ENCODE measurements at places on chromosomes 2 and 18. TPM values are rescaled to one million over a fixed set of nuclear protein-coding genes. Genes with fewer than 3 reads are reported as not detected.

DNA sequence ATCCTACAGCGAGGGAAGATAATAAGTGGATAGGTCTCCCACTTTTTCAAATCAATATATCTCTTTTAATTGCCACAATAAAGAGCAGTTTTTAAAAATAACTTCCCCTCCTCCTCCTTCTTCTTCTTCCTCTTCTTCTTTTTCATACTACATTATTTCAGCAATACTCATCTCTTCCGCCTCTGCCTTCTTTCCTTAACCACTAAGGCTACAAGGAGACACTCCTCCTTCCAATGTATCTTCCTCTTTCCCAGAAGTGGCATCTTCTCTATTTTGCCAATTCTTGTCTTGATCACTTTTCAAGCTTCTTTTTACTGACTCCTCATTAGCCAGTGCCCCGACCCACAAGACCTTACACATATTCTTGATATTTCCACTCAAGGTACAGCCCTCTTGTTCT is 546.6 kb upstream of the CHAC2 start:
- no peak for DNase-seq

ZAP70 gene
- total RNA-seq = 4.8 TPM

DNA sequence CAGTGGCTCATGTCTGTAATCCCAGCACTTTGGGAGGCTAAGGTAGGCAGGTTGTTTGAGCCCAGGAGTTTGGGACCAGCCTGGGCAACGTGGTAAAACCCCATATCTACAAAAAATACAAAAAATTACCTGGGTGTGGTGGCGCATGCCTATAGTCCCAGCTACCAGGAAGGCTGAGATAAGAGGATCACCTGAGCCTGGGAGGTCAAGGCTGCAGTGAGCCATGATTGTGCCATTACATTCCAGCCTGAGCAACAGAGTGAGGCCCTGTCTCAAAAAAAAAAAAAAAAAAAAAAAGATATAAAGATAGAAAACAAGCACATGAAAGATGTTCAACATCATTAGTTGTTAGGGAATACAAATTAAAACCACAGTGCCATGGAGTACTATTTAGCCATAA is 65.3 kb upstream of the UGP2 start:
- DNase-seq = no peak

GRCh38 chr2:240598311-240598911 is 11.9 kb downstream of the CAPN10 start:
- no peak for DNase-seq

DNA sequence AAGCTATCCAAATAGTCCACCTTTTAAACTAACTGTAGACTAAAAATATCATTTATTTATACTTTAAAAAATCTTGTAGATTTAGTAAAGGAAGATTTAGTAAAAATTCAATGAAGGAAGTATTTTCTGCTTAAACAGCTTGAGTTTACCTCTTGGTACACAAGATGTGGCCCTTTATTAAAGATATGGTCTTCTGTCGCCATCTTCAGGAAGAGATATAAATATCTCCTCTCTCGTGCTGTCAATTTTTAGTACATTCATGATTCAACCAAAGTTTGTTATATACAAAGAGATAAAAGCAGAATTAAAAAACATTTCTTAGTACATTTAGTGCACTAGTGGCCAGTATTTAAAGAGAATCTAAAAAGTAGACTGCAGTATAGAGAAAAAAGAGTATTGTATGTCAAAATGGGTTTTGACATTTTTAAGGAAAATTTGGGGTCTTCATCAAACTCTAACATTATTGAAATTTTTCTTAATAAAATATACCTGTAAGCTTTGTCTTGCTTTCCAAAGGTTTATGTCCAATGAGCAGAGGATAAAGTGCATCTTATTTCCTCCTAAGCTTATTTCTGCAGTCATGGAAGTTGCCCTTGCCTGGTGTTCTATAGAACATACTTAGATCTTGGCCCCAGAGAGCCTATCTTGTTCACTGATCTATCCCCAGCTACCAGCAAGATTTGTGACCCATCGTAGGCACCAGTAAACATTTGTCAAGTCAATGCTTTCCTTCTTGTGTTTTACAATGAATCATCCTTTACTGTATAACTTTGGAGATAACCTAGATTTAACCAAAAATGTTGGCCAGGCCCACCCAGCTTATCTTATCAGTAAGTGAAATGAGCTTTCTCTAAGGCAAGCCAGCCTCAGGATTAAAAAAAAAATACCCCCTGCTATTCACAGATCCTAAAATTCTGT is 18.5 kb upstream of the EML6 start:
- DNase-seq = no peak

G6PC2 gene
- not detected for total RNA-seq

DNA sequence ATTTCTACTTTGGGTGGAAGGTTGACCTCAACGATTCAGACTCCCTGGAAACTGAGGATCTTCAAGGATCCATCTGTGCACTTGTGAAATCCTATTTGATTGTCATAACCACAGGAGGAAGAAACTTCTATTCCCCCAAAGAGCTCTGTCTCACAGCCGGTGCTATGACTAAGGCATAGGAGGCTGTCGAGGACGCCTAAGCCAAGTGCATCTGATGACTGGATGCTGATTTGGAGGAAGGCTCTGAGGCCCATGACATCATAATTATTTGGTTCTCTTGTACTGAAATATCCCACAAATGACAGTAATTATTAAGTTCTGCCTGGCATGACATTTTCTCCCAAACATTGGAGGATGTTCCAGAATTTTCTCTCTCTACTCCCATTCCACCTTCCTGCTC is 13.8 kb upstream of the KCNF1 start:
- DNase-seq = no peak

CLEC4F gene
- not detected for total RNA-seq

IL37 gene
- not detected for total RNA-seq

DNA sequence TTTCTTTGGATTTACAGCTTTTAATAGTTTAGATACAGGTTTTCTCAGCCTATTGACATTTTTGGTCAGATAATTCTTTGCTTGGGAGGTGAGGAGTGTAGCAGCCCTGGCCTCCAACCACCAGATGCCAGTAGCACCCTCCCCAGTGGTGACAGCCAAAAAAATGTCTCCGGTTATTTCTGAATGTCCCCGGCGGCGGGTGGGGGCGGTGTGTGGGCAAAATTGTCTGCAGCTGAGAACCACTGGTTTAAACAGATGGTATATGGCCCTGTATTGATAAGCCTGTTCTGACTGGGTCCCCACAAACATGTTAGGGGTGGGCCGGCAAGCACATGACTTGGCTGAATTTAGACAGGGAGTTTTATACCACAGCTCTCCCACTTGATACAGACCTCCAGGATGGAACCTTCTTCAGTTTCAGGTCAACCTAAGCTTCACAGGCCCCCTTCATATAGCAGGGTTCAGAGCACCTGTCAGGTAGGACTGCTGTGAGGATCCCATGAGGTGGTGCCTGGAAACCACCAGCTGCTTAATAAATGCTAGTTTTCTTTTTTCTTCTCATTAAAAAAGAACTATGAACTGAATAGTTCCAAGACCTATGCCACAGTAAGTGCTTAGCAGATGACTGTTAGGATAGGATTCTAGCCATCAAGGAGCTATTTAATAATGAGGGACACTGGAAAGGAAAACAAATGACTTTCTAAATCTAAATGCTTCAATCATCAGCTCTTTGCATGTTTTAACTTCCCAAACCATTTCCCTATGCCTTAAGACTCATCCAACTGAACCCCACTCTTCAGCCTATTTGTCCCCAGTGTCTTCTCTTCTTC is 18.1 kb downstream of the LPIN2 start:
- DNase-seq = peak; percentile 47

DNA sequence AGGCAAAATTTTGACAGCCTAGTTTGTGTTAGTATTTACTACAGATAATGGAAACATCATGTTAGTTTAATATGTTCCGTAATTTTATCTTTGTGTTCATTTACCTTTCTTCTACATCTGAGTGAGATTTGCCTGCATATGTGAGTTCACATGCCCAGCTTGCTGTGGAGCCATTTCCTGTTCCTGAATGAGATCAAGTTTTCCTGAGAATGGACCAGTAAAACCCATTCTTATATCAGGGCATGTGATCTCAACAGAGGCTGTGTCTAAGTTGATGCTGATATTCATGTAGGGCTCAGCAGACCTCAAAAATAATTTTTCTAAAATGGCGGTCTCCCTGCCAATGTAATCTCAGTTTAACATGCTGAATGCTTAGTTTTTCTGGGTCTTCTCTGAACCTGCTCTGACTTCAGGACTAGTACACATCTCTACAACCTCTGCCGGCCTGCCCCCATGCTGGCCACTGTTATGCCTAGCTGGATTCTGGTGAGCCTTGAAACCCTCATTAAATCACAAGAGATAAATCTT is 1.0 kb downstream of the IL1A start:
- DNase-seq = no peak

GRCh38 chr2:189236066-189236465 is 56.5 kb upstream of the COL5A2 start:
- DNase-seq = no peak

- no peak for DNase-seq
Measured at GRCh38 chr2:168986398-168986943, 44.7 kb downstream of the ABCB11 start.

C18orf54 gene
- total RNA-seq = 1.9 TPM

GRCh38 chr18:62979176-62979575 is 263.8 kb downstream of the PHLPP1 start:
- no peak for DNase-seq

- no peak for DNase-seq
Measured at GRCh38 chr2:101613056-101613704, 84.3 kb upstream of the MAP4K4 start.

DNA sequence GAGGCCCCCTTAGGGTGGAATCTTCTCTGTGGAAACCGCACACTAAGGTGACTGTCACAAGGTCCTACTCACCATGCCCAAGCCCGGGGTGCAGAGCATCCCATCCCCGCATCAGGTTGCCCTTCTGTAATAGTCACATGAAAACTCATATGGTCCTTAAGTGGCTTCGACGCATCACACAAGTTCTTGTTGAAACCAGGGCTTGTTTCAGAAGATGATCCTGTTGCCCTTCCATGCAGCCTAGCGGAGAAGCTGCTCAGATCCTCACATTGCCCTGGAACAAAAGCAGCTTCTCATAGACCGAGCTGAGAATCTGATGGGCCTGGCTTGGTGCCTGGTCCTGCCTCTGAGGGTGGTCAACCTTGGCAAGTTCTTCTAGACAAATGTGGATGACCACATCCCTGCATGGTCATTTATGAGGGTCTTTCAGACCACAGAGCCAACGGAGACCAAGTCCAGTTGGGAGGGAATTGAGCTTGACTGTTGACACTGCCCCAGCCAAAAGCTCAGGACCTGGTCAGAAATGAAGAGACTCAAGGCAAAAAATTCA is 54.1 kb downstream of the PDCL3 start:
- DNase-seq = no peak

DNA sequence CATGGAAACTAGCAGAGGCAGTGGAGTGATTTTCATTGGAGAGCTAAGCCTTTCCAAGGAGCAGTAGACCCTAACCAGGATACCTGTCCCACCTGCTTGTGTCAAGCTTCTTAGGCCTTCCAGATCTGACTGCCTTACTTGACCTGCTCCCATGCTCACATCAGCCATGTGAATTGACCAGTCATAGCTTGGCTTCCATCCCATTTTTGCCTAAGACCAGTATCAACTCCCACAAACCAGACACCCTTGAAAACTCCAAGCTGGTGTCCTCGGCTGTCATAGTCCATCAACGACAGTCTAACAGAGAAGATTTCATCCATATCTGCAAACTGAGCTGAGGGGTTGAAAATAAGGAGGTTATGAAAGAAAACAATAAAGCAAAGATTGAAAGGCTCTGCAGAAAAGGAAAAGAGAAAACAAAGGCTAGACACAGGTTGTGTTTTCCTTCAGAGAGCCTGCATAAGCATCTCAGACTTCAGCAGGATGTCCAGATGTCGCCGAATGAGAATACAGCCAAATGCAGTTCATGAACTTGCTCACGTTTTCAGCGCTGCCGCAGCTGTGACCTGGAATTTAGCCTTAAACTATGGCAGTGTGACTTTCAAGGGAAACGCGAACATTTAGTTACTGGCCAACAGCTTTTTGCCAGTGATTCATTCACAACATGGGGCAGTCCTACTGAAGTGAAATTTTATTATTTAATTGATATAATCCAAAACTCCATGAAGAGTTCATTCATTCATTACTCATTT is 868.1 kb upstream of the ID2 start:
- no peak for DNase-seq

DSG1 gene
- not detected for total RNA-seq

GRCh38 chr2:232497348-232497747 is 9.7 kb upstream of the ECEL1 start:
- DNase-seq = no peak

DNA sequence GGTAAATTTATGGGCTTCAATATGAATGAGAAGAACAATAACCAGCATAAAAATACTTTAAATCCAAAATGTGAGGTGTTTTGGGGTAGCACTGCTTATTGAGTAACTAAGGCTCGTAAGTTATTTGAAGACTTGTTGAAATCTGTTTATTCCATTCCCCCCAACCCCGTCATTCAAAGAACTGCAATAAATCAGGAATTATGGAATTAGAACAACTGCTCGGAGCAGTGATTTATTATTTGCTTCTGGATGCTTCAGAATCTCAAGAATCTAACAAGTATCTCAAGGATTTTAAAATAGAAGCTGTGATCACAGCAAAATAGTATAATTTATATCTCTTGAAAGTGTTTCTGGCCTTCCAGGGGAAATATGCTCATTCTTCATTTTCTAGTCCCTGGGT is 86.8 kb downstream of the EML6 start:
- no peak for DNase-seq

PTPRN gene
- not detected for total RNA-seq

- DNase-seq = no peak
Measured at GRCh38 chr2:60529785-60530627, 23.4 kb downstream of the BCL11A start.

CCDC148 gene
- not detected for total RNA-seq

DNA sequence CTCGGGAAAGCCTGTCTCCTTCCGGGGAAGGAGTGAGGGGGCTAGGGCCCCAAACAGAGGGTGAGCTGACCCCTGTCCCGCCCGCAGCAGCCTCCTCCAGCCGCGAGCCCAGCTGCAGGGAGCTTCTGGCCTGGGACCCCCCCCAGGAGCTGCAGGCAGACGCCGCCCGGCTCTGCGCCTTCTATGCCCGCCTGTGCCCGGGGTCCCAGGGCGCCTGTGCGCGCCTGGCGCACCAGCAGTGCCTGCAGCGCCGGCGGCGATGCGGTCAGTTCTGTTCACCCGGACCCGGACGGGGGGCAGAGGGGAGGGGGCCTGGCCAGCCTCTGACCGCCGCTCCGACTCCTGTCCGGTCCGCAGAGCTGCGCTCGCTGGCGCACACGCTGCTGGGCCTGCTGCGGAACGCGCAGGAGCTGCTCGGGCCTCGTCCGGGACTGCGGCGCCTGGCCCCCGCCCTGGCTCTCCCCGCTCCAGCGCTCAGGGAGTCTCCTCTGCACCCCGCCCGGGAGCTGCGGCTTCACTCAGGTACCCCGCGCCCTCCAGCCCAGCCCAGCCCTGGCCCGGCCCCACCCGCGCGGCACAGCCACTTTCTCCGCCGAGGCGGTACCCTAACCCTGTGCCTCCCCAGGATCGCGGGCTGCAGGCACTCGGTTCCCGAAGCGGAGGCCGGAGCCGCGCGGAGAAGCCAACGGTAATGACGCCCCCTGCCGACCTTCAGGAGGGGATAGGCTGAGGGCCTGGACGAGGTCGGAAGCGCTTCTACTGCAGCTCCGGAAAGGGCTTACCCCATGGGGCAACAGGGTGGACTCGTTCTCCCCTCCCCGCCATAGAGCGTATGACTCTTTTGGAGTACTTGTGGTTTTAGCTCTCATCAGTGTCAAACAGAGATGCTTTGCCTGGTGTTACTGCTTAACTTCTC is 2.0 kb upstream of the CHRND start:
- DNase-seq = no peak

MAP3K19 gene
- not detected for total RNA-seq

Data from activated B cell treated with CpG ODN at 0.5 μM for 24 hours (primary cell).